Frontal cortex (tissue), 4 donors: ENCODE measurements at places on chromosomes 11 and 22.

DNA sequence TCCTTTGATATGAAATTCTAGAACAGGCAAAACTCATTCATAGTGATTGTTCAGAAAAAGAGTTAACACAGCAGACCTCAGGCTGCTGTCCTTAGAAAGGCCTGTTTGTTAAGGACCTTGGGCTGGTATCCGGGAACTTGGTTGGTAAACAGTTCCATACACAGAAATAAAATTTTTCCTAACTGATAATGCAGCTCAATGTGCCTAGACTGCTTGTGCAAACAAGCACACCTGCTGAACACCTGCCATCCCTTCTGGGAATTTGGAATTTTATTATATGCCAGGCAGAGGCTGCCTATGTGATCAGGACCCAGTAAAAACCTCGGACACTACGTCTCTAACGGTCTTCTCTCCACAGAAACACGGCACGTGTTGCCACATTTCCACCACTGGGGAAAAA is 11.5 kb downstream of the THAP12 start:
- DNase-seq: no peak

- DNase-seq: no peak
Observed at GRCh38 chr11:2205214-2205720, 33.7 kb upstream of the TH start.

DNA sequence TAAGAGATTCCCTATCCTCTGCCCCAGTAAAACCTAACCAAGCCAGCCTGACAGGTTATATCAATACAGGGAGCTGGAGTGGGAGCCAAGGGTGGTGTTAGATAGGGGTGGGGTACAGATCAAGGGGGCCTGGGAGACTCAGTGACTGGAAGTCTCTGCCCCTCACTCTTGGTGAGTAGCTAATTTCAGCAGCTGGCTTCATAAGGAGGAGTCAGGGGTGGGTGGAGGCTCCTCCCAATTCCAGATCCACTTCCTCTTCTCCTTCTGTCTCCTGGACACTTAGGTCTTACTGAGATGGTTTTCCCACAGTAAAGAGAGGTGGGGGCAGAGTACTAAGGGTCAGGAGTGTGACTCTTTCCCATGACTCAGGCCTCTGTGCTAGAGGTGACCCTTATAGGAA is 1.1 kb upstream of the VSIG2 start:
- DNase-seq: no peak

GRCh38 chr22:20191000-20191515 is 40.2 kb upstream of the CCDC188 start:
- no peak for DNase-seq

DNA sequence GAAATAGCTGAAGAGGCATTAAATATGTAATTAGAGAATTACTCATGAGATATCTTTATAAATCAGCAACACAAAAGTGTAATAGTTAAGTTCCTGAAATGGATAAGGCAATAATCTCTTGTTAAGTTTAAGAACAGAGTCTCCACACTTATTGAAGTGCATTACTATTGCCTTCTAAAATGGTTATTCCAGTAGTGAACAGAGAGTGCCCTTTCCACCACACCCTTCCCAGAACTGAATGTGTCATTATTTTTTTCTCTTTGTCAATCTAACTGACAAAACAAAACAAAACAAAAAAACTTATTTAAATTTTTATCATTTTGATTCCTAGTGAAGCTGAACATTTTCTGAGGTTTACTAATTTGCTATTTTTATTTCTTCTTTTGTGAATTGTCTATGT is 9.2 kb upstream of the PRRG4 start:
- no peak for DNase-seq
